ENCODE measurements at places on chromosomes 11 and 22.

GRCh38 chr22:49449377-49449776, 378.3 kb downstream of the BRD1 start:
- DNase-seq, result no peak

- peak; percentile 65 for DNase-seq
Measured at GRCh38 chr11:88555829-88556202, 218.3 kb upstream of the CTSC start.

- peak; percentile 34 for DNase-seq
Measured at GRCh38 chr11:119378851-119379465, 2.5 kb downstream of the USP2 start.

- no peak for DNase-seq
Measured at GRCh38 chr11:86194998-86195397, 49.6 kb upstream of the EED start.

GRCh38 chr11:67054346-67054835, 2.3 kb upstream of the RHOD start:
- no peak for DNase-seq

DNA sequence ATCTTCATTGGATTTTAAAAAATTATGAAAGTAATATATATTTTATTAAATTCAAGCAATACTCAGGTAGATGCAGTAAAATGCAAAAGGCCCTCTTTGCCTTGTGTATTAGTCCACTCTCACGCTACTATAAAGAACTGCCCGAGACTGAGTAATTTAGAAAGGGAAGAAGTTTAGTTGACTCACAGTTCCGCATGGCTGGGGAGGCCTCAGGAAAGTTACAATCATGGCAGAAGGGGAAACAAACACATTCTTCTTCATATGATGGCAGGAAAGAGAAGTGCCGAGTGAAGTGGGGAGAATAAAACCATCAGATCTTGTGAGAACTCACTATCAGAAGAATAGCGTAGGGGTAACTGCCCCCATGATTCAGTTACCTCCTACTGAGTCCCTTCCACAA, 130.8 kb downstream of the HIPK3 start:
- no peak for DNase-seq

DNA sequence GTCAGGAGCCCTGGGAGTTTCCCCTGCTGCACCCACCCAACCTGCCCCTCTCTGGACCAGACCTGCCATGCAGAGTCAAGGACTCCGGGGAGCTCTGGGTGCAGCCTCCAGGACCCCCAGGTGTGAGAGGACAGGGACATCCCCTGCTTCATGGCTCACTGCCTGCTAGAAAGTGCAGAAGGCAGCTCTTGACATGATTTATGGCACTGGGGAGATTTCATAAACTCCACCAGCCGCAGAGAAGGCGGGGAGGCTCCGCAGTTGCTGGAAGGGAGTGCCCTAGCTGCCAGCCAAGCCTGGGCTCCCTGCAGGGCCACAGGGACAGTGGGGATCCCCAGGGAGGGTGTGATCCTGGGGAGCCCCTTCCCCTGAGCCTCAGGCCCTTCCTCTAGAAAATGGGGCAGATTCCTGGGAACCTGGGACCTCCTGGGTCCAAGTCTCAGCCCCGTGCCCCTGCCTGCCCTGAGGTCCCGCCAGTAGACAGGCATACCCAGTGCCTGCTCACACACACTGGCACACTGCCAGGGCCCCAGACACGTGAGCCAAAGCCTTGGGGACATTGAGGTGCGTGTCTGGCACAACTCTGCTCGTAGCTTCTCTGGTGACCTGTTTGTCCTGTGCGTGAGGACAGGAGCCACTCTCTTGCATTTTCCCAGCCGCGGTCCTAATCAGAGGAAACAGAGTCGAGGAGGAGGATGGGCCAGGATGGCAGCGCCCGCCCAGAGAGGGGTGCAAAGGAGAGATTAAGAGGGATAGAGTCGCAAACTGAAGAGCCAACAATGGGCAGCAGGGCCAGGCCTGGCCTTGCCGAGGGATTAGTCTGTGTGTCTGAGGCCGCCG, 13.8 kb downstream of the CABP7 start:
- no peak for DNase-seq

GRCh38 chr22:26656891-26657851, at the start of gene MIAT:
MIAT (plus strand) TSS chr22:26657588.
- DNase-seq, result no peak

DNA sequence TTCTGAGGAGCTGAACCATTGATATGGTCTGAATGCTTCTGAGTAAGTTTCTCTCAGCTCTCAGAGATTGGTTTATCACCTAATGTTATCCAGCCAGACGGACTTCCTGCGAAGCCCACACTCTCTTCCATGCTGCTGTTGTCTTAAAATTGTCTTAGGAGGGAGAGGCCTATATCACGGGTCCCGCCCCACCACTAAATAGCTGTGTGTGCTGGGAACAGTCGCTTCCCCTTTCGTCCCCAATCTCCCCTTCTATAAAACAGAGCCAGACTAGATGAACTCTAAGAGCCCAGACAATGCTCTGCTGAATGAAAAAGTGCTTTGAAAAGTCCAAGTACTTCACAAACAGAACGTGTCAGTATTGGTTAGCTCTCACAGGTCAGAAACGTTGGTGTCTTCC, 81.4 kb upstream of the AKIP1 start:
- no peak for DNase-seq

DNA sequence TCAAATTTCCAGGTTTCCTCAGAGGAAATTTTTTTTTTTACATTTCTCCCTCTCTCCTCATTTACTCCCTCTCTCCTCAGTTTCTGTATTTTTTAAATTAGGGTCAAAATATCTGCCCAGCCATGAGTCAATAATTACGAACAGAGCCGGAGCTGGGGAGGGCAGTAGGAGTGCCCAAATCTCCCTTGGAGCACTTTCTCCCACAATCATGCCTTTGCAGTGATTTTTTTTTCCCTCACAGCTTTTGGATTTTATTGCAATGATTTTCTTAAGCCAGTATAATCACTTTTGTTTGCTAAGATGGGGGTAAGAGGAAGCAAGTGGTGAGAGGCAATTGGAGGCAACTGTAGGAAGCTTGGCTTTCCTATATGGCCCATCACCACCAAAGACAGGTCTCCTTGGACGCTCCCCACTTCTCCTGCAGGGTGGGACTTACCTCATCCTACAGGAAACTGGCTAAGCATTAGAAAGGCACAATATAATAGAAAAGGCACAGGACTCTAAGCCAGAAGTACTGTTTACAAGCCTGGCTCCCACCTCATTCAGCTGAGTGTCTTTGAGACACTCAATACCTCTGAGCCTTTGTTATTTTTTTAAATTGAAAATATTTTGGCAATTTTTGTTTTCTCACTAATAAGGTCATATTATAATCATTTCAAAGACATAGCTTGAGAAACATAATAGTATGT, 192.6 kb upstream of the PITPNB start:
- no peak for DNase-seq

DNA sequence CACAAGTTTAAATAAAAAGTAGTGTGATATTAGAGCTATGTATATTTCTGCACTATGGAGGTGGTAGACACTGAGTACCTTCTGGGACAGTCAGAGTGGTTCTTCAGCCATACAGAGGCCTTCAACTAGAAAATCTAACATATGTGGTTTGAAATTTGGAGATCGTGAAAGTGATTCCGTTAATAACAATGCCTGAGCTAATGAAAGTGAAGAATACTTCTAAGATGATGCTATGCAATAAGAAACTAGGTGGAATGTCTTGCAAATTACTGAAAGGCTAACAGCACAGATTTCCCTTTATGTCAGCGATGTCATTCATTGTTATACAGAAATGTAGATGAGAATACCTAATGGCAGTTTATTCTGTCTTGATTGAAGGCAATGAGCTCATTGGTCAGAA, 1984.7 kb upstream of the RAG2 start:
- DNase-seq, result no peak

GRCh38 chr11:8543278-8543677, 50.8 kb downstream of the STK33 start:
- no peak for DNase-seq

GRCh38 chr22:49404020-49404419, 423.7 kb downstream of the BRD1 start:
- DNase-seq, result no peak

DNA sequence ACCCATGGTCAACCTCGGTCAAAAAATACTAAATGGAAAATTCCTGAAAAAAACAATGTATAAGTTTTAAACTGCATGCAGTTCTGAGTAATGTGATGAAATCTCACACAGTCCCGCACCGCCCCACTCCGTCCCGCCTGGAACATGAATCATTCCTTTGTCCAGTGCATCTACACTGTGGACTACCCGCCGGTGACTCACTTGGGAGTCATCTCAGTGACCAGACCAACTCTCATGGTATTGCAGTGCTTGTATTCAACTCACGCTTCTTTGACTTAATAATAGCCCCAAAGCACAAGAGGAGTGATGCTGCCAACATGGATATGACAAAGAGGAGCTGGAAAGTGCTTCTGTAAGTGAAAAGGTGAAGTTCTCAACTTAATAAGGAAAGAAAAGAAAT, 48.8 kb downstream of the ARHGAP32 start:
- DNase-seq, result peak; percentile 36

GRCh38 chr11:100003985-100004384, 683.1 kb upstream of the ARHGAP42 start:
- no peak for DNase-seq

DNA sequence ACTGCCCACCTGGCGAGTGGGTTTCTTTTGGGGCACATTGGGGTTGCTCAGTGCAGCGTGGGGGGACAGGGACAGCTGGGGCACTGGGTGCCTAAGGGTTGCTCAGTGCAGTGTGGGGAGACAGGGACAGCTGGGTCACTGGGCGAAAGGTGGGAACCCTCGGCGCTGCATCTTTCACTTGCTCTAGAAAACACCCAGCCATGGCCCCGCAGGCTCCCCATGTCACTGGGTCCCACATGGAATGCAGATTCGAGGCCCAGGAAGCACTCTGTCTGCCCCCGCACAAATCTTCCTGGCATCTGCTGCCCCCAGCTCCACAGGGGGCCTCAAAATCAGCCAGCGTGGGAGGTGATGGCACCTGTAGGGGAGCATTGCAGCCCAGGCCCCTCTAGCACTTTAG, 229.3 kb downstream of the BRD1 start:
- no peak for DNase-seq

DNA sequence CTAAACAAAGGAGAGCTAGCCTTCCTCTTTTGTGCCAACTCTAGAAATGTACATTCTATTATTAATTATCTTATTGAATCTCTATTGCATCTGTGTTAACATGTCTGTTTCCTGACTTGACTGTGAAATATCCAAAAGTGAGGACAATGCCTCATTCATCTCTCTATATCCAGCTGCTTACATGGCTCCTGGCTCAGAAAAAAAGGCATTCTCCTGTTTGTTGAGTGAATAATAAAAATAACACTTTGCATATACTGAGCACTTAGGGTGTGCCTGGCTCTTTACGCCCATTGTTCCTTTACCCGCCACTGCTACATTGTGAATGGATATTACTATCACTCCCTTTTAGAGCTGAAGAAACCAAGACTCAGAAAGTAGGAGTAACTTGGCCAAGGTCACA, 19.9 kb downstream of the NRXN2 start:
- DNase-seq, result no peak

- no peak for DNase-seq
Measured at GRCh38 chr11:92540096-92540495, 315.5 kb downstream of the FAT3 start.

DNA sequence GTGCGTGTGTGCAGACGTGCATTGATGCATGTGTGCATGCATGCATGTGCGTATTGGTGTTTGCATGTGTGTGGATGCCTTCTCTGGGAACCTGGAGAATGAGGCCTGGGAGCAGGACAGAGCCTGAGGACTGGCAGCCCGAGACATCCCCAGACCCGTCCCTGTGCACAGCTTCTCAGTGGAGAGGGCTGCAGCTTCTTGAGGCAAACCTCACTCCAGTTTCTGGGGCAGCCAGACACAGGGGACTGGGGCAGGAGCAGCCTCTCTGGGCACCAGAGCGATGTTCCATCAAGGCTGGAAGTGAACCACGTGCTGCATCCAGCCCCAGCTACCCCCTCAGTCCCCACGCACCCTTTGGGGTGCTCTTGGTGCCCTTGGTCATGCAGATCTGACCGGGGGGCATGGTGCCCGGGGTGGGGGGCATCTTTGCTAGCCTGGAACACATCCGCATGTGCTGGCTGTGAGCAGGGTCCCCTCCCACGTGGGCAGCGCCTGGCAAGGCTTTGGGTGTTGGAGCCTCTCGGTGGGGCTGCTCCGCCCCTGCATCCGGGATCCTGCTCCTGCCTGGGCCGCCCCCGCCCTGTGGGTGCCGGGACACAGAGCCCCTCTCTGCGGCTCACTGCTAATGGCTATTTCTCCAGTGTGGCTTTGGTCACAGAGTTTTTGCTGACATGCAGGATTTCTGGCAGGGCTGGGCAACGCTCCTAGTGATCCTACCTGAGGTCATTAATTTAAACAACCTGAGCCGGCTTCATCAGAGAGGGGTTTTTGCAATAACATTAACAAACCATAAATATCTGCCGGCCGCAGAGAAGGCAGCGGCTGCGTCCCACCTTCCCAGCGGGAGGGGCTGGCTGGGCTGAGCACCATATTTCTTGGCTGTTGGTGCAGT, 434.7 kb downstream of the TBC1D22A start:
- DNase-seq, result no peak

- DNase-seq, result peak; percentile 44
Measured at GRCh38 chr11:128715691-128716561, 22.1 kb downstream of the FLI1 start.

DNA sequence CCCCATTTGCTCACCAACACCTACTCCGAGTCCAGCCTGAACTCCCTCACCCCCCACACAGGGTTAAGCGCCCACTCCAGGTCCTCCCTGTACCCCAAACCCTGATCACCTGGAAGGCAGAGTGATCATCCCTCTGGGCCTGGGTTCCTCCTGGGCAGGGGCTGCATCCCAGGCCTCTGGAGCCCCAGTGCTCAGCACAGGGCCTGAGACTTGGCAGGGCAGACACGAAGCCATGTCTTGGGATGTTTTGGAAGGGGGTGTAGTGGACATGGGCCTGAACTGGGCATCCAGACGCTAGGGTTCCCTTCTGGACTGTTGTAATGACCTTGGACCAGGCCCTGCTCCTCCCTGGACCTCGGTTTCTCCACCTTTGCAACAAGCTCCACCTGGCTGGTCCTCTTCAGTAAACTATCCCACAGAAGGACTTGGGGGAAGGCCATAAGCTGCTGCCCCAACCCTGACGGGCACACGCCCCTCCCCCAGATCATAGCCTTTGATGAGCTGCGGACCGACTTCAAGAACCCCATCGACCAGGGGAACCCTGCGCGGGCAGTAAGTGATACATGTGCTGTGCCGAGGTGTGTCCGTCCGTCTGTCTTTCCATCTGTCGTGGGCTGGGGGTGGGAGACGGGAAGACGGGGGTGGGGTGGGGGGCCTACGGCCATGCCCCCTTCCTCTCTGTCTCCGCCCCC, 3.9 kb downstream of the CNIH2 start:
- DNase-seq, result no peak

DNA sequence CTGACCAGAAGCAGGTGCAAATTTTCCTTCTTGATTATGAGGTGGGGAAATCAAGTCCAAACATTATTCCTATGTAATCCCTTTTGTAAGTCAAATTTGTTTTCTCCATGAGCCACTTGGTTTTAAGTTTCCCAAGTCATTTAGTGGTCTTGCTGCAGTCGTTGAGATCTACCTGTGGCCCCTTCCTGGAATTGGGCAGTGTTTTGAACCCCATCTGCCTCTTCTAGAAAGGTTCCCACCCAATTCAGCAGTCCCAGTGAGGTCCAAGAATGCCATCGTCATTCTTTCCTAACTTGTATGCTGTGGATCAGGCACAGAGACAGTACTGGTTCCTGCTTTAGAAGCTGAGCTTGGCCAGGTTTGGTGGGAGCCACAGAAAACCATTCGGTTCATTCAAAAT, 77.8 kb upstream of the GNAZ start:
- DNase-seq, result no peak

Data from muscle of back (tissue), 13 donors.